Astrocyte (in vitro differentiated cells and primary cell): ENCODE measurements at places on chromosomes 3 and 15. TPM values are rescaled to one million over a fixed set of nuclear protein-coding genes. Genes with fewer than 3 reads are reported as not detected.

Gene TERC
- total RNA-seq = 0.86 and 1.2 TPM in 2 replicates

- H3K4me1 ChIP-seq = no peaks in the 10 kb centered on the region
- H3K27ac ChIP-seq = no peak overlapping the region
- DNase-seq = no peak
- no peaks in the 10 kb centered on the region for H3K36me3 ChIP-seq
- H3K27me3 ChIP-seq = no peaks in the 10 kb centered on the region
Observed at GRCh38 chr3:39294446-39295183, 14.8 kb upstream of the CX3CR1 start.

Gene VPS18
- total RNA-seq = 35.8 and 37.6 TPM in 2 replicates

- H3K36me3 ChIP-seq = no peaks in the 10 kb centered on the region
- no peaks in the 10 kb centered on the region for H3K4me1 ChIP-seq
- H3K27me3 ChIP-seq = no peaks in the 10 kb centered on the region
- DNase-seq = no peak
- H3K4me3 ChIP-seq = no peak overlapping the region
Observed at GRCh38 chr3:60803216-60804173, 447.8 kb downstream of the FHIT start.

GRCh38 chr3:62032738-62033137 is 340.6 kb downstream of the FEZF2 start:
- no peaks in the 10 kb centered on the region for H3K36me3 ChIP-seq
- no peaks in the 10 kb centered on the region for H3K27me3 ChIP-seq
- no peak overlapping the region for H3K27ac ChIP-seq
- no peak overlapping the region for H3K4me3 ChIP-seq

- H3K4me1 ChIP-seq = no peaks in the 10 kb centered on the region
- H3K27me3 ChIP-seq = no peaks in the 10 kb centered on the region
- DNase-seq = no peak
- H3K27ac ChIP-seq = no peak overlapping the region
Observed at GRCh38 chr3:166685246-166685645, 694.9 kb downstream of the ZBBX start.

Gene GASK1A
- 0.09 TPM in 1 of 2 replicates, not detected in the other for total RNA-seq

Gene HYAL1
- 0.27 and 0.46 TPM in 2 replicates for total RNA-seq
